Stimulated activated CD8-positive, alpha-beta memory T cell treated with anti-CD3 and anti-CD28 coated beads, Interleukin-2, amount 100 ng/mL, for 1 hour (primary cell): ENCODE measurements at places on chromosomes 4 and X.

DNA sequence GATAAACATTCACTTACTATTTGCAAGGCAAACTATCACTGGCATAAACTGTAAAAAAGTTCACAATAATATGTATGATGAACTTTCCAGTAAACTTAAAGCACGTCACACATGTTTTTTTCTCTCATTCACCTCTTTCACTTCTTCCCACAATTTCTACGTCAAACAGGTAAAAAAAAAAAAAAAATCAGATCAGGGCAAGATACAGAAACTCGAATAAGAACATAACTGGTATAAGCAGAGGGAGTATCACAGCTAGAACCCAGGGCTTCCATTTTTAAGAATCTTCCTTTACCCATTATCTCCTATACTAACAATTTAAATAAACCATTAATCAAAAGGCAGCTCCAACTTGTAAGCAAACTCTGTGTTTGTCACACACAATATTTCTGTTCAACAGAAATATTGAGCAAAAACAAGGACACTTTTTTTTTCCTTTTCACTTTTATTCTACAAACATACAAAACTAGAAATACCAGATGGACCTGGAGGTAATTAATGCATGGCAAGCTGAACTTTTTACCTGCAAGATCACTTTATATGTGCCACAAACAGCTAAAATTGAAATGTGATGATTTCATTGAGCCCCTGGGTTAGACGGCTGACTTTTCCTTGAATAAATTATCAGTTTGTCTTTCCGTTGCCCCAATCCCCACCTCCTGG, 47.5 kb upstream of the NSUN7 start:
- no peak for DNase-seq

- no peak for DNase-seq
Measured at GRCh38 chr4:74545448-74545847, 100.5 kb downstream of the AREG start.

- no peak for DNase-seq
Measured at GRCh38 chrX:15299941-15300851, 15.2 kb downstream of the ASB11 start.

DNA sequence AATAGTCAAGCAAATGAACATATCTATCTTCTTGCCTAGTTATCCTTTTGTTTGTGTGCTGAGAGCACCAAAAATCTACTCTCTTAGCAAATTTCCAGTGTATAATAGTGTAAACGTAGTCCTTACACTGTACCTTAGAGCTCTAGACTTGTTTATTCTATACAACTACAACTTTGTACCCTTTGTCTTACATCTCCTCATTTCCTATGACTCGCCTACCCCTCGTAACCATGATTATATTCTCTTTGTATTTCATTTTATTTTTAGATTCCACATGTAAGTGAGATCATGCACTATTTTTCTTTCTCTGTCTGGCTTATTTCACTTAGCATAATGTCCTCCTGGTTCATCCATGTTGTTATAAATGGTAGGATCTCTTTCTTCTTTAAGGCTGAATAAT, 37.6 kb downstream of the MAGEB5 start:
- no peak for DNase-seq

- DNase-seq = no peak
Measured at GRCh38 chrX:134865682-134866255, 125.0 kb upstream of the SMIM10 start.

GRCh38 chr4:88158038-88158488, 376 bp downstream of the ABCG2 start:
- DNase-seq = no peak

DNA sequence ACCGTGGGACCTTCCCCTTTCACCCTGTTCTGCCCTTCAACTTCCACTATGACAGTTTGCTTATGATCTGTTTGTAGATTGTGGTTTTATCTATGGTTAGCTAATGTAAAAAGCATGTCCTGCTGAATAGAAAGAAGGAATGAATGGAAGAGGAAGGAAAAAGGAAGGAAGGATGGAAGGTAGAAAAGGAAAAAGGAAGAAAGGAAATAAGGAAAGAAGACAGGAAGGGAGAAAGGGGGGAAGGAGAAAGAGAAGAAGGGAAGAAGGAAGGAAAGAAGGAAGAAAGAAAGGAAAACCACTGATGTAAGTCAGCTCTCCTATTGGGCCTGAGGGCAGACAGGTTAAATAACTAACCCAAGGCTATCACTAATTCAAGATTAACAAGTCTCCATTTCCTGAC, 319.1 kb upstream of the KLF3 start:
- DNase-seq = no peak

GRCh38 chr4:29081234-29081955, 1638.8 kb upstream of the PCDH7 start:
- no peak for DNase-seq

GRCh38 chr4:83340692-83341343, 6.2 kb upstream of the HPSE start:
- no peak for DNase-seq

DNA sequence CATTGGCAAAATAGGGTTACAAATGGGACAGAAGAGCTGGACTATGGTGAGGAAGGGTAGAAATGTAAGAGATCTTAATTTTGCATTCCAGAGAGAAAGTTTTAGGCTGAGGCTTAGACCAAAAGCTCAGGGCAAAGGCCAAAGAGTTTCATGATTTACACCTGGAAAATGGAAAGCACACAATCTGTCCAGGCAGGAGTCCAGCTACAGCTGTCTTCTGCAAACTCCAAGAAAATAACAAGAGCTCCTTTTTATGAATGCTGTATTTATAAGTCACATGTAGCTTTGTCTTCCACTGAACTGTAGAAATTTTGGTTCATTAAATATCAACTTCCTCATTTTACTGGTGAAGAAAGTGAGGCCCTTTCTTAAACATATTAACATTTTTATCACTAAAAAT, 288.0 kb upstream of the ATOH1 start:
- DNase-seq = no peak

DNA sequence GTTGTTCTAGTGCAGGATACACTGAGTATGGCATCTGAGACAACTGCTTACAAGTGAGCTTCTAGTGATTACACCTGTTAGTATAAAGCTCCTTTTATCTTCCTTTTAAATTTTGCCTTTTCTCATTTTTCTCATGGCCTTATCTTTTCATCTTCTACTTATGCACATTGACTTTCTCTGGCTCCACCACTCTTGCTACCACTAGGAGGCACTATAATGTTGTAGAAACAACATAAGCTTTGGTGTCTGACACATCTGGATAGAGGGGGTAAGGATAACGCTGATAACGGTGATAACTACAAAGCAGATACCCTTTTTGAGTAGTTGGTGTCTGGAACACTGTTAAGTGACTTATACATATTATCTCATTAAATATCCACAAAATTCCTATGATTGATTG, 187.4 kb upstream of the TEX13C start:
- no peak for DNase-seq

GRCh38 chr4:69730002-69730401, 30.4 kb downstream of the SULT1B1 start:
- DNase-seq = no peak

- no peak for DNase-seq
Measured at GRCh38 chr4:96675416-96675815, 835.5 kb downstream of the PDHA2 start.

DNA sequence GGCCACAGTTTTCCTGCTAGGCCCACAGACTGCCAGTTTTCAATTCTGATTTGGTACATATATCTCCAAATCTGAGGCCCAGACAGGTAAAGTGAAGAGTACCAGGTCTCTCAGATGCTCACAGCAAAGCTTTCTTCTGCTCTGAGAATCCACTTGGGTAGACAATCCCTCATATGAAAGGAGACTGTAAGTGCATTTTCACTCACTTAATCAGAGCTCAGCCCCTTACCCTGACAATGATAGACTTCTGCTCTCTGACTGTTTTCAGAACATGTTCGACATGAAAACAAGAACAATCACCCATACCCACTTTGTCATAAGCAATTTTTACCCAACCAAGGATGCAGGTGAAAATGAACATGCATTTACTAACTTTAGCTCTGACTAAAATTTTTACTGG, 7.1 kb downstream of the GPRIN3 start:
- no peak for DNase-seq

GRCh38 chr4:148449921-148450320, 7.7 kb upstream of the NR3C2 start:
- DNase-seq = no peak

- DNase-seq = no peak
Measured at GRCh38 chrX:18964901-18965300, 19.0 kb downstream of the PHKA2 start.

GRCh38 chrX:153502796-153503195, 8.0 kb downstream of the BGN start:
- DNase-seq = no peak

DNA sequence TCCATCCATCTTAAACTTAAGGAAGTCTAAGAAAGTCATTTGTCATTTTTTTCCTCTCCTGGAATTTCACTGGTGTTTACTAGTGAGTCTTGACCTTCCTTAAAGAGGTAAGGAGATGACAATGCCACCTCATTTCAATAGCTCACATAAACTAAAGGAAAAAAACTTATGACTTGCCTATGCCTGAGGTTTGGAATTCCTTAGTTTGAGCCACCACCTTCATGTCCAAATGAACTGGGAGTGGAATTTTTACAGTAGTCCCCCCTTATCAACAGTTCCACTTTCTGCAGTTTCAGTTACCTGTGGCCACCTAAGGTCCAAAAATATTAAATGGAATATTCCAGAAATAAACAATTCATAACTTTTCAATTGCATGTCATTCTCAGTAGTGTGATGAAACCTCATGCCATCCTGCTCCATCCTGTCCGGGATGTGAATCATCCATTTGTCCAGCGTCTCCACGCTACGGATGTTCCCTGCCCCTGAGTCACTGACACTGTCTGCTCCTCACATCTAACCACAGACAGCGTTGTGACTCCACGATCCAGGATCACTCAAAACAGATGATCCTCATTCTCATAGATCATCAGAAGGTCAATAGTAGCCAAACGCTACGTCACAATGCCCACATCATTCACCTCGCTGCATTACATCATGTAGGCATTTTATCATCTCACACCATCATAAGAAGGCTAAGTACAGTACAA, 177.4 kb downstream of the SH3KBP1 start:
- no peak for DNase-seq

DNA sequence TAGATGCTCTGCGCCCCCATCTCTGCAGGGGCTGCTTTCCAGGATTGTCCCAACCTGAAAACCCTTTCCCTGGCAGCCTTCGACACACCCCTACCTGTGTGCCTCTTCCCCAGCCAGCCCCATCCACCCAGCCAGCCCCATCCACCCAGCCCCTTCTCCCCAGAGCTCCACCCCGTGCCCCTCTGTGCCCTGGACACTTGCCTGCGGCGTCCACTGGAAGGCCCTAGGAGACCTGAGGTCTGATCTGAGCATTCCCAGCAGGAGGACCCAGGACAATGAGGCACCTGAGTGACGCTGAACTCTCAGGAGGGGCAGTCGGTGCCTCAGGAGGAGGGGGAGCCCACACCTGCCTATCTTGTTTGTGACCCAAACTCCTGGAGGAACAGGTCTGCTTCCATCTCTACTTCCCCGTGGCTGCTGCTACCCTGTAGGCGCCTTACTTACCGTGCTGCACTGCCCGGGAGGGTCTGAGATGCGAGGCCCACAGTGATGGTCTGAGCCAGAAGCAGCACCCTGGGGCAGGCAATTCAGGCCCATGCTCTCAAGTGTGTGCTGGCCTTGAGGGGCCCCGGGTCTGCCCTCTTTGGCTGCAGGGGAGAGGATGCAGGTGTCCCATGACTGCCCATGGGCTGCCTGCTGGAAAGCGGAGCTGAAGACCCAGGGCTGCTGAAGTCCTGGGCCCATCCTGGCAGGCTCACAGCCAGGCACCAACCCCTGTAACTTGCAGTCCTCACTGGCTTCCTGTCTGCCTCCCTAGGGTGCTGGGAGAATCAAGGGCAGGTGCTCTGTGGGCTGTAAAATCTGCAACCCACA, 4.9 kb downstream of the LRPAP1 start:
- no peak for DNase-seq

DNA sequence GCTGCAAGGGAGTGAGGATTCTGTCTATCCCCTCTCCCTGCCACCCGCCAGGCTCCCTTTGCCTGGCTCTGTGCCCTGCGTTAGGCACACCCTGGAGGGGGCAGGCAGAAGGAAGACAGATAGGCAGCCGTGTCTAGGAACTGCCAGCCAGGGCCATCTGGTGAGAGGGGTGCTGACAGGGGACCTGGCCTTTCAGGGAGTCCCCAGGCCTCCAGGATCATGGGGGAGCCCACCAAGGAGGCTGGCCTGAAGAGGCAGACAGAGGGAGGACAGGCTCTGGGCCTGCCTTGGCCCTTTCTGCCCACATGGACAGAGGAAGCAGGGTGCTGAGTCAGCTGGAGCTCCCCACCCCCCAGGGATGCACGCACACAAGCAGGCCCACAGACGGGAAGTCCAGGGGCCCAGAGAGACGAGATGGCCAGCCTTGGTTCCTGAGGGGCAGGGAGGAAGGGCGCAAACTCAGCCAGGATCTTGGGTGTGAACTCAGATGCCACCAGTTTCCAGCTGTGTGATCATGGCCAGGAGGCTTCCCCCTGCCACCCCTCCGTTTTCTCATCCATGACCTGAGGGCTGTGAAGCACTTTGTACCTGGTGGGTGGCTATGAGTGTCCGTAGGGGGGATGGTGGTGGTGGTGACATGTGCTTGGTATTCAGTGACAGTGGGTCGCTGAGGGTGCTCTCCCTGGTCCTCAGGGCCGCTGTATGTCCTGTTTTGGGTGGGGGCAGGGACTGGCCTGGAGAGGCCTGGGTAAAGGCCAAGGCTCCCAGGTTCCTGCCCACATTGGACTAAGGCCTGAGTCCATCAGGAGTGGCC, 1.8 kb downstream of the SH3BP2 start:
- no peak for DNase-seq

DNA sequence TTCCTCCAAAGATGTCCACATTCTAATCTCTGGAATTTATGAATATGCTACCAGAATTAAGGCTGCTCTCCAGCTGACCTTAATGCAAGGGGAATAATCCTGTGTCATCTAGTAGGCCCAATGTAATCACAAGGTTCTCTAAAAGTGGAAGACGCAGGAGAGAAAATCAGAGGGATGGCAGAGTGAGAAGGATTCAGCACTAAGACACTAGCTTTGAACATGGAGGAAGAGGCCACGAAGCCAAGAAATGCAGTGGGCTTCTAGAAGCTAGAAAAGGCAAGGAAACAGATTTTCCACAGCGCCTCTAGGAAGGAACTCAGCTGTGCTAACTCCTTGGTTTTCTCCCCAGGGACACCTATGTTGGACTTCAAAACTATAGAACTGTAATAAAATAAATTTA, 240.7 kb upstream of the TRAM1L1 start:
- no peak for DNase-seq

GRCh38 chr4:16814361-16814760, 84.1 kb downstream of the LDB2 start:
- no peak for DNase-seq

DNA sequence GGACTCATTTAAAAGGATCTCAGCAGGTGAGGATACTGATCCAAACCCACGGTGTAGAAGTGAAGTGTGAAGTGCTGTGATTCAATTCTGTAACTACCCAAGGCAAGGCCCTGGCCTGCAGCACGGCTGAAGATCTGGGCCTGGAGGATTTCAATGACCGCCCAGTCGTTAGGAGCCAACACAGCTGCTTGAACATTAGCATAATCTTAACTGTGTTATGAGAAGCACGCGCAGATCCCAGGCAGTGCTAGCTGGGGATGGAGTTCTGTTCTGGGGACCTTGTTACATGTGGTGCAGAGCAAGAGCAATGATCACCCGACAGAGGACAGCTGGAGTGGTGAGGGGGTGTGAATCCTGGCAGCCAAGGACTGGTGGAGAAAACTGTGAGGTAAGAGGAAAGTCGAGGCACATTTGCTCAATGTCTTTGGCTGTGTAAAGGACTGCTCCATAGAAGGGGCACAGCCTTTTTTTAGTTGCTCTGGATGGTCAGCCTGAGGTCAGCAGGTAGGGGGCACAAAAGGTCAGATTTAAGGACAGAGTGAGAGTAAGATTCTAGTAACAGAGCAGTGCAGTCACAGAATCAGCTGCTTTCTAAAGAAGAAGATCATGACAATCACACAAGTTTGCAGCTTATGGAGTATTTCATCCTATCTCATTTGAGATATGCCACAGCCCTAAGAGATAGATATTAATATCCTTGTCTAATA, 181.8 kb downstream of the DCLK2 start:
- DNase-seq = no peak
